ENCODE measurements at places on chromosomes 7 and 10.
A peak's percentile ranks its signal among the peaks of the same experiment; 100 is the strongest.

DNA sequence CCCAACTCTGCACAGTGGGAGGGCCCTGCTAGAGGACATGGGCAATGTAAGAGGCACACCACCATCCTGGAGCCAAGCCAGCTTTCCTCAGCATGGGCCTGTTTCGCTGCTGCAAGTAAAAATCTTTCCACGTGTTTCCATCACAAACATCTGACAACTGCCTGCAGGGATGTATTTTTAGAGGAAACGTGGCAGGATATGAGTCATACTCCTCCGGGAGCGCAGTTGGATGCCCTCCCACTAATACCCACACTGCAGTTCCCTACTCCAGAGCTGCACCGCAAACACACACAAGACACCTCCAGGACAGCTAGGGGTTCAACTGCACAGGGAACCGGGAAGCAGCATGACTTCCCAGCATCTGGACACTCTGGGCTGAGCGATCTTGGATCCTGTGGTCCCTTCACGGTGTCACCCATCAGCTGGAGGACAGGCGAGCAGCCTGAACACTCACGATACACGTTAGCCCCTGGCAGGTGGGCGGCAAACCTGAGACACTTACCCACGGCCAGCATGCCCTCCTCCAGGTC is 26.1 kb downstream of the PLAC9 start:
- peak overlapping the region; percentile 10 for H3K27ac ChIP-seq
- H3K4me1 ChIP-seq, result peaks cover 3% of the 10 kb centered on the region
- no peak overlapping the region for H3K4me3 ChIP-seq
- peaks cover 96% of the 10 kb centered on the region for H3K36me3 ChIP-seq
- no peak for DNase-seq
- no peaks in the 10 kb centered on the region for H3K27me3 ChIP-seq

DNA sequence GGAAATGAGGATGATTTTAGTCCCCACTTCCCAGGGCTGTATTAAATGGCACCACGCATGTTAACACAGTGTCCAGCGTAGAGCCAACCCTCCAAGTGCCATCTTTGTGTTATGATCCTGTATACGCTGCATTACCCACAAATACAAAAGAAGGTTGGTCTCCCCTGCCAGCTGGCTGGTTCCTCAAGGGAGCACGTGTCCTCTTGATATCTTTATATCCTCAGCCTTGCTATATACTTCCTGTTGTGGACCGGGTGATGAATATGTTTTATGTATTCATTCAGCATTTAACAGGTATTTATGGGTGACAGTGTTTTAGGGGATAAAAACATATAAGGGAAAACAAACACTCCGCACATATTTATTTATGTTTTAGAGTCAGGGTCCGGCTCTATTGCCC is 23.2 kb upstream of the PRRT4 start:
- no peaks in the 10 kb centered on the region for H3K36me3 ChIP-seq
- H3K4me3 ChIP-seq, result no peak overlapping the region
- H3K27ac ChIP-seq, result no peak overlapping the region
- H3K27me3 ChIP-seq, result peaks cover 3% of the 10 kb centered on the region
- no peak for DNase-seq

DNA sequence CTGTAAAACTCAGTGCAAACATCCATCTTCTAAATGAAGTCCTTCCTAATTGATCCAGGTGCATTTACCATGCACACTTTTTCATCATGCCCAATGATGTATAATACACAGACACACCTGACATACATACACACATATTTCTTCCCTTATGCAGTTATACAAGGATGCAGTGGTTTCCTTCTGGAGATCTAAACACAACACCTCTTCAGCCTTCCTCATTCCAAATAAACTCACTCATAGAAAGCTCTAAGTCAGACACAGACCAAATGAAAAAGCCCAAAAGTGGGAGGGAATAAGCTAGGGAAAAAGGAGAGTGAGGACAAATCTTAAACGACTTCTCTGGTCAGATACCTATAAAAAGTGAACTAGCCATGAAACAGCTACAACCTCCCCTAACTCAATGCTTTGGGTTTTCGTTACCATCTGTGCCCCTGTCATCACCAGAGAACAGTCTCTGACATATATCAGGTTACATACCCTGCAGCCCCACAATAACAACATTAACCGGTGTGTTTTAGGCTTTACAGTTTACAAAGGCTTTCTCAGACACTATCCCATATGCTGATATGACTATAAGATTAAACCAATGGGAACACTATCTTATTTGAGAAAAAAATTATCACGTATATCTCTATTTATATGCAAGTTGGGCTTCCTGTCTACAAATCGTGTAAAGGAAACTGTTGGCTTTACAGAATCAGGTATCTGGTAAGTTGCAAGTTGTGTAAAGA is 675.2 kb downstream of the PHTF2 start:
- H3K4me3 ChIP-seq, result no peak overlapping the region
- no peaks in the 10 kb centered on the region for H3K4me1 ChIP-seq
- no peak for DNase-seq
- H3K36me3 ChIP-seq, result no peaks in the 10 kb centered on the region
- H3K27me3 ChIP-seq, result no peaks in the 10 kb centered on the region

DNA sequence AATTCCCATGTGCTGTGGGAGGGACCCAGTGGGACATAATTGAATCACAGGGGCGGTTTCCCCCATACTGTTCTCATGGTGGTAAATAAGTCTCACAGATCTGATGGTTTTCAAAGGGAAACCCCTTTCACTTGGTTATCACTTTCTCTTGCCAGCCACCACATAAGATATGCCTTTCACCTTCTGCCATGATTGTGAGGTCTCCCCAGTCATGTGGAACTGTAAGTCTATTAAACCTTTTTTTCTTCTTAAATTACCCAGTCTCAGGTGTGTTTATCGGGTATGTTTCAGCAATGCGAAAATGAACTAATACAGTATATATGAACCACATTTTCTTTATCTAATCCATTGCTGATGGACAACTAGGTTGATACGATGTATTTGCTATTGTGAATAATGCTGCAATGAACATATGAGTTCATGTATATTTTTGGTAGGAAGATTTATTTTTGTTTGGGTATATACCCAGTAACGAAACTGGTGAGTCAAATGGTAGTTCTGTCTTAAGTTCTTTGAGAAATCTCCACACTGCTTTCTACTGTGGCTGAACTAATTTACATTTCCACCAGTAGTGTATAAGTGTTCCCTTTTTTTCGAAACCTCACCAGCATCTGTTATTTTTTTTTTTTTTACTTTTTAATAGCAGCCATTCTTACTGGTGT is 70.0 kb upstream of the HGF start:
- H3K4me1 ChIP-seq, result no peaks in the 10 kb centered on the region
- H3K27me3 ChIP-seq, result no peaks in the 10 kb centered on the region
- no peak for DNase-seq
- no peak overlapping the region for H3K4me3 ChIP-seq
- H3K36me3 ChIP-seq, result no peaks in the 10 kb centered on the region
- H3K27ac ChIP-seq, result no peak overlapping the region

DNA sequence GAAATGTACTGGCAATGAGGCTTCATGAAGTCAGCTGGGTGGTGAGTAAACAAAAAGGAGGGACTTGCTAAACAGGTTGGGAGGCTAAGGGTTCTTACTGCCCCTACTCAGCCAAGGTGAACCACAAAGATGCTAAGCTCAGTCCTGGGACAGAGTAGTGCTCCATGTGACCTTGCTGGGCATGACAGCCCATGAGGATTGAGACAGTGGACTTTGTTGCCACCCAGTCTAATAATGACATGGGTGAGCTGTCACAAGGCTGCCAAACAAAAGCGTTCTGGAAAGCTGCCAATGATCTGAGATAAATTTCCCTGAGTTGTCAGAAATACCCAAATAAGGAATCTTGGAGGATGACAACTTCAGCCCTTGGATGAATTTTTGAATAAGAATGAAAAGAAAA is 75.2 kb downstream of the CLEC2L start:
- H3K4me1 ChIP-seq, result no peaks in the 10 kb centered on the region
- no peak overlapping the region for H3K4me3 ChIP-seq
- H3K36me3 ChIP-seq, result peaks cover 25% of the 10 kb centered on the region
- no peak overlapping the region for H3K27ac ChIP-seq
- DNase-seq, result no peak

DNA sequence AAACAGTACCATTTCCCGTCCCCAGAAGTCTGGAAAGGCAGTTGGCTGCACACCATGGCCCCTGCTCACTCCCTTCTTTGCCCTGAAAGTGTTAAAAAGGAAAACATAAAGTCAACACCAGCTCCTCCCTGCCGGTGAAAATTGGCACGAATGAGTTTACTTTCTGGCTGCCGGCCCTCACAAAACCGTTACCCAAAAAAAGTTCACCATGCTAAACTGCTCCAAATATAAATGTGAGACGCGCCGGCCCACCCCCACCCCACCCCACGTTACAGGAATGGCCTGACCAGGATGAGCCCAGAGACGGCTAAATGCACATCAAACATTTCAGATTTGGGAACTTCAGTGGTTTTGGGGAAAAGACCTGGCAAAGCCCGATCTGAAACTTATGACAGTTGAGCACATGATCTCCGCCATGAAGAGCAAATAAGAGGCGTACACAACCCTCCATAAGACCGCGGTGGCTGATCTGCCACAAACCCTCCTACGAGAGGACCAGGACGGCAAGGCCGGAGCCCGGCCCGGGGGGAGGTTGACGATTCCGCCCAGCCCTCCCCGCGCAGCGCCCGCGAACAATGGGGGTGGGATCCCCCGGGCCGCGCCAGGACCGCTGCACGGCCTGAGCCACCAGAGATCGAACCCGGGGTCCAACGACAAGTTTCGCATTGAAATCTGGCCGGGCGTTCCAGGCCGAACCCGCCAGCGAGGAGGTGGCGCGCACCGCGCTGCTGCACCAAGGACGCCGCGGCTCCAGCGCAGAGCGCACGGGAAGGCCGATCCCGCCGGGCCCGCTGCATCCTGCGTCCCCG is 952 bp downstream of the DIP2C start:
- H3K4me3 ChIP-seq, result peak overlapping the region; percentile 1
- peaks cover 42% of the 10 kb centered on the region for H3K27me3 ChIP-seq
- no peak for DNase-seq
- H3K36me3 ChIP-seq, result no peaks in the 10 kb centered on the region

DNA sequence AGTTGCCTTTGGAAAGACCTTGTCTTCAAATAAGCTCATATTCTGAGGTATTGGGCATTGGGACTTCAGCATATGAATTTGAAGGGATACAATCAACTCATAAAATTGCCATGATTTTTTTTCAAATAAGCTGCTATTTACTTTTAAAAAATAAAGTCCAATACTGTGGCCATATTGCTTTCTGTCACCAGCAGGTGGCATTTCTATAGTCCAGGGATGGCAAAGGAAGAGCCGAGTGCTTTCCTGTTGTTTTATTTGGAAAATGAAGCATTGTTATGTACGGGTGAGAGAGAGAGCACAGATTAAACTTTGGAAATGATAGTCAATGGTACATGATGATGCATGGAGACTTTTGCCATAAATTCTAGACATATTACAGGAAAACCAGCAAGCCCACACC is 104.1 kb upstream of the DPP6 start:
- H3K36me3 ChIP-seq, result no peaks in the 10 kb centered on the region
- H3K27me3 ChIP-seq, result no peaks in the 10 kb centered on the region
- no peak for DNase-seq
- no peaks in the 10 kb centered on the region for H3K4me1 ChIP-seq
- H3K4me3 ChIP-seq, result no peak overlapping the region

- H3K27me3 ChIP-seq, result peaks cover 5% of the 10 kb centered on the region
- H3K36me3 ChIP-seq, result no peaks in the 10 kb centered on the region
- H3K4me1 ChIP-seq, result peaks cover 21% of the 10 kb centered on the region
- DNase-seq, result peak; percentile 12
- no peak overlapping the region for H3K4me3 ChIP-seq
Measured at GRCh38 chr10:132099389-132100090, 33.8 kb downstream of the JAKMIP3 start.

- H3K27ac ChIP-seq, result no peak overlapping the region
- H3K4me1 ChIP-seq, result no peaks in the 10 kb centered on the region
- DNase-seq, result no peak
Measured at GRCh38 chr7:47677093-47677492, 95.2 kb upstream of the TNS3 start.

DNA sequence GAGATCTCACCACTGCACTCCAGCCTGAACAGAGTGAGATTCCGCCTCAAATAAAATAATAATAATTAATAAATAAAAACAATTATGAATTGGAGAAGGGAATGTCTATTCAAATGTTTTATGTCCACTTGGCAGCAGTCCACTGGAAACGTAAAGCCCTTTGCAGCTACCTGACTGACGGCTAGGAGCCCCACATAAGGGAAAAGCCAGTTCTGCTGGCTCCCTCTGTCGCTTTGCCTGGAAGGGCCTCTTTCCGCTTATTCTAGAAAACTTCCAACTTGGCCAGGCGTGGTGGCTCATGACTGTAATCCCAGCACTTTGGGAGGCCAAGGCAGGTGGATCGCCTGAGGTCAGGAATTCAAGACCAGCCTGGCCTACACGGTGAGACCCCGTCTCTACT is 6.1 kb upstream of the TNS3 start:
- H3K36me3 ChIP-seq, result no peaks in the 10 kb centered on the region
- no peak overlapping the region for H3K4me3 ChIP-seq

GRCh38 chr7:69640216-69640615 is 41.9 kb downstream of the AUTS2 start:
- DNase-seq, result no peak
- H3K4me3 ChIP-seq, result no peak overlapping the region
- no peaks in the 10 kb centered on the region for H3K27me3 ChIP-seq
- H3K36me3 ChIP-seq, result no peaks in the 10 kb centered on the region

DNA sequence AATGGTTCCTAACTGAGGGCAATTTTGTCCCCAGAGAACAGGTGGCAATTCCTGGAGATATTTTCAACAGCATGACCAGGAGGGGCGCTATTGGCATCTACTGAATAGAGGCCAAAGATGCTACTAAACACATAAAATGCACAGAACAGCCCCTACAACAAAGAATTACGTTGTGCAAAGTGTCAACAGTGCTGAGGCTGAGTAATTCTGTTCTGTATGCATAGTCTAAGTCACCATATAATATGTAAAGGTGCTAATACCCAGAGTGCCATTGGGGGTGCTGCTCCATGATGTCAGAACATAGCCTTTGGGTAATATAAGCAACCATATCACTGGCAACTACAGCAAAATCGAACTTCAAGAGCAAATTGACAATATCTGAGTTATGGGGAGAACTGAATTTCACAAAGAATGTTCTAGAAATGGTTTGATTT is 213.3 kb upstream of the PHYHIPL start:
- no peak overlapping the region for H3K4me3 ChIP-seq
- H3K27ac ChIP-seq, result no peak overlapping the region
- no peak for DNase-seq
- no peaks in the 10 kb centered on the region for H3K4me1 ChIP-seq
- H3K27me3 ChIP-seq, result no peaks in the 10 kb centered on the region

Data from activated CD4-positive, alpha-beta memory T cell treated with anti-CD3 and anti-CD28 coated beads, Interleukin-2, amount 10 ng/mL, durations not matched to agents 7 days and 5 days (primary cell).